Activated CD4-positive, alpha-beta T cell treated with anti-CD3 and anti-CD28 coated beads, Interleukin-2, amount 50 U/mL, for 4 hours (primary cell): ENCODE measurements at places on chromosomes 4 and X.

DNA sequence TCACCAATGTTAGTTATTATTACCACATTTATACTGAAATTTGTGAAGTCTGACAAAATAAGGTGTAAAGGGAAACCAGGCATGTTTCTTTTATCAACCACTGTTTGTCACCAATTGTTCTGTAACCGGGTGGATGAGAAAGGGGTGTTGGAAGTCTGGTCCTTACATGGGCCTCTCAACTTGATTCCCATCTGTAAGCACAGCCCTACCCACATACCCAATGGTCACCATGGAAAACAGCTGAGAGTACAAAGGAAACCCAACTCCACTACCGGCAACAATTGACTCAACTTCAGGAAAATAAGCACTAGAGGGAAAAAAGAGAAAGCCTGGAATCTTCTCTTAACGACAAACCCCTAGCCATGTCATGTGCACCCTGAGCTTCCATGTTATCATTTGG is 70.8 kb upstream of the PTCHD1 start:
- no peak for DNase-seq

DNA sequence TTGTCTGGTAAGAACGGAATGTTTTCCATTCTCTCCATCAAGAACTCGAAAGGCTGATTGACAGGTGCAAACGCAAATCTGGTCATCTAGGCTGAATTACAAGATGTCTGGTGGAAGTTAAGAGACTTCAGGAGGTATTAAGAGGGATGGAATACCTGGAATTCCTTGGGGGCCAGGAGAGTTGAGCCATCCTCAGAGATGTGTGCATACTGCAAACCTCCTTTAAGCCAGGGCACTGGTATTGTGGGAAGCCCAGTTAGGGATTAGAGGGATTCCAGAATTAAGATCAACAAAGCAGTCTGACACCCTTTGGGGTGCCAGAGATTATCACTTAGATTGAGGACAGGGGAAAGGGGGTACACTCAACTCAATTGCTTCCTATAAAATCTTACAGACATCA is 151.4 kb downstream of the VCX3A start:
- no peak for DNase-seq

DNA sequence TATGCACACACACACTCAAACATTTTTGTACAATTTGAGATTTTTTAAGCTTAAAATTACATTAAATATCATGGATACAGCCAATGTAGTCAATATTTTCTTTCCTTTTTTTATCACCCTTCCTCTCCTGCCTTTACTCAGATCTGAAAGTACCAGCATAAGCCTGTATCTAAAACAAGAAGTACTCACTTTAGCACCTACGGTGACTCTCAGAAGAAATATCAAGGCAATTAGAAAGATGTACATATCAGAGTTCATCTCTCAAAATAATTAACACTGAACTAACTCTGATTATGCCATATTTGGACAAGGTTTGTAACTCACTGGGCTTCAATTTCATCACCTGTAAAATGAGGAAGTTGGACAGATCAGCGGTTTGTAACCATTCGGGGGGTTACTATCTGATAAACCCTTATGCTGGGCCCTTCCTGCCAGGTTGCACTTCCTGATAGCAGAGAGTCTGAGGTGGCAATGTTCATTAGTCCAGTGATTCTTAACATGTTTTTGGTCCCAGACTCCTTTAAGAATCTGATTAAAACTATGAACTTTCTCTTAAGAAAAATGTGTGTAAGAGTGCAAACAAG is 5.7 kb upstream of the GPR174 start:
- no peak for DNase-seq

GRCh38 chr4:72283357-72283756 is 251.6 kb downstream of the NPFFR2 start:
- DNase-seq, result no peak

GRCh38 chrX:12867685-12868084 is 813 bp downstream of the TLR7 start:
- no peak for DNase-seq
